ENCODE measurements at places on chromosomes 5 and 9.
A peak's percentile ranks its signal among the peaks of the same experiment; 100 is the strongest.

DNA sequence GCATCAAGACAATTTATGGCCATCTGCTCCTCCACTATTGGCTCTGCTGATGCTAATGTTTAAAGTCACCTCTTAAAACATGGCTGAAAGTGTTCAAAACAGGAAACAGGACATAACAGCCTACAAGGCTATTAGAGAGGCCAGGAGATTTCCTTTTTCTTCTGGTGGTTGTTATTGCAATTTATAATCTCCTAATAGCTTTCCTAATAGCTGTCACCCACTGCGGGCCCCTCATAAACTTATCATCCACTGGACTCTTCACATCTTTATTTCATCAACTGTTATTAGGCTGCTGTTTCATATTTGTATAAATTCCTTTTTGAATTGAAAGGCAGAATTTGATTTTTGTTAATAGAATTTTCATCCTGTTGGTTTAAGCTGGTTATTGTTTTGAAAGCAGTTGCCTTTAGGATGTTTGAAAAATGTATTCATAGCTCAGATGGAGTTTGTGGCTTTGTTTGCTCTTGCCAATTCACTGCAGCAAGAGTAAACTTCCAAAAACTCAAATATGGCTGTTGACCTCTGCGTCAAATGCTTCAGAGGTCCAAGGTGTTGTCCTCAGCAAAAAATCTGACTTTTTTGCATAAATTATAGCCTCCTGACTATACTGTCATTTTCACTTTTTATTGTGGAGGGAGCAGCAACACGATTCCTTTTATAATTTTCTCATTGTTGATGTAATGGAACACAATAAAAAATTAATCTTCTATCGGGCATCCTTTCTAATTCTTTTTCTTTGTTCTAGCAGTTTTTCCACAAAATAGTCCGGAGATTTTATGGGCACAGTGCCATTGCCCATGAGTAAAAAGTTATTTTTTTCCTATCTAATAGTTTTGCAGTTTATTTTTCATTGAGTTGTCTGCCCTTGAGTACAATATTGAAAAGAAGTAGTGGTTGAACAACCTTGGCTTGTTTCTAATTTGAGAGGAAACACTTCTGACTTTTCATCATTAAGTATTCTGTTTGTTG lies 69.3 kb downstream of the MAT2B start:
- no peak for DNase-seq

- DNase-seq, result no peak
These were observed 68.9 kb upstream of the EQTN start for GRCh38 chr9:27365707-27366376.

DNA sequence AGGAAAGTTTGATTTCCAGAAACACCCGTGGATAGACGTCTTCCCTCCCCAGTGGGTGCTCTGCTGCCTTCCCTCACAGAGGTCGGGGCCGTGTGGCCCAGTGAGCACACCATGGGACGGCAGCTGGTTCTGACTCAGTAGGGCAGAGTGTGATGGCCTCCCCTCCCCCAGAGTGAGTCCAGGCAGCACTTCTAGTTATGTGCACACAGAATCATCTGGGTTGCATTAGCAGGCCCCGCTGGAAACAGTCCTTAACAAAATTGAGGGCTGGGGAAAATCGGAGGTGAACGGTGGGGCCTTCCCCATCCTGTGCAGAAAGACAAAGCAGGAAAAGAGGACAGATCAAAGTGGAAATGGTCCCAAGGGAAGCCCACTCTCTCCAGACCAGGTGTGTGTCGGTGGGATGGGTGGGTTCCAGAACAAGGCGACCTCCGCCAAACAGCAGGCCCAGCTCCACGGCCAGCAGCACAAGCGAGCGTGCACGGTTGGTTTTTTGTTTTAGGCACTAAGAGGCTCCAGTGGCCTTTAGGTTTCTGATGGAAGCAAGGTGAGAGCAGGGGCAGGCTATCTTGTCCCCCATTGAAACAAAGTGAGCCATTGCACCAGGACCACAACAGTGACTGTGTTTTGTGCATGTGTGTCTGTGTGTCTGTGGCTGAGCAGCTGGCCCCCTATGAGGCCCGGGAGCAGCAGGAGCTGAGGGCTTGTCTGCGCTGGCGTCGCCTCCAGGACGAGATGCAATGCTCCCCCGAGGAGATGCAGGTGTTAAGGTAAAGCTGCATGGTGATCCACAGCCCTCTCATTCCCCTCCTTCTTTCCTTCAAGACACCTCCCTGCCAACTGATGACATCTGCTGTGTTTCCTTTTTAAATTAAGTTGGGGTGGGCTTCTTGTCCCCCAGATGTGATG lies 201.5 kb downstream of the AOPEP start:
- no peak for DNase-seq

GRCh38 chr9:20289423-20290010 lies 332.8 kb downstream of the MLLT3 start:
- DNase-seq, result no peak

DNA sequence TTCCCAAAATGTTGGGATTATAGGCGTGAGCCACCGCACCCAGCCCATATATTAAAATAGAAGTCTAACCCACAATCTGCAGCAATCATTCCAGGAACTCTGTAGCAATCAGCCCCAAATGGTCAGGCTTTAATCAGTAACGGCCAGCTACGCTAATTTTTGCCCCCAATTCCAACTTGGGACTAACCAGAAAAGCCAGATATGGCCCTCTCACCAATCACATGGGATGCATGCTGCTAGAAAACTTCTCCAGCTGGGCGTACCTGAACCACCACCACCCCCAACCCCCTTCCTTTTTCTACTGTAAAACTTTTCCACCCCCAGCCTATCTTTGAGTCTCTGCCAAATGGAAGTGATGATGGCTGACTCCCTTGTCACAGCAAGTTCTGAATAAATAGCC lies 4.1 kb downstream of the SUSD1 start:
- no peak for DNase-seq

GRCh38 chr5:151947931-151948608 lies 23.4 kb upstream of the GLRA1 start:
- DNase-seq, result no peak

GRCh38 chr9:38422555-38423260 lies 1.5 kb downstream of the IGFBPL1 start:
- DNase-seq, result no peak

- DNase-seq, result no peak
These were observed 4.1 kb downstream of the GLRX start for GRCh38 chr5:95818181-95819147.

DNA sequence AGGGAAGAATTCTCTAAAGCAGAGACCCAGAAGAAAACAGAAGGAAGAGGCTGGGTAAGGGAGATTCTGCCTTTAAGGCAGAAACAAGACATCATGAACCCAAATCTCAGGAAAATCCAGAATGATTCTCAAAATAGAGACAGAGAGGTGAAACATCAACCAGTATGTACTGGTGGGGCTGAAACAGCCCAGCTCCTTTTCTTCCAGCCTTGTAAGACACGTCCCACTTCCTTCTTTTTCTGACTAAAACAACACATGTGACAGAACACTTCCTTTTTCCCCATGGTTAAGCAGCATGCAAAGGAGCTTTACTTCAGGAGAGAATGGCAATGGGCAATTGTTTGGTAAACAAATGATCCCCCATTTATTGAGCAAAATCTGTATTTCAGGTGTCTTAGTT lies 230.8 kb upstream of the NR4A3 start:
- no peak for DNase-seq

- DNase-seq, result no peak
These were observed 523.0 kb downstream of the MTRR start for GRCh38 chr5:8391911-8392310.

- no peak for DNase-seq
These were observed 284.7 kb downstream of the GABRB2 start for GRCh38 chr5:161261668-161262323.

GRCh38 chr5:173293817-173294672 lies 34.2 kb downstream of the STC2 start:
- DNase-seq, result peak; percentile 52

DNA sequence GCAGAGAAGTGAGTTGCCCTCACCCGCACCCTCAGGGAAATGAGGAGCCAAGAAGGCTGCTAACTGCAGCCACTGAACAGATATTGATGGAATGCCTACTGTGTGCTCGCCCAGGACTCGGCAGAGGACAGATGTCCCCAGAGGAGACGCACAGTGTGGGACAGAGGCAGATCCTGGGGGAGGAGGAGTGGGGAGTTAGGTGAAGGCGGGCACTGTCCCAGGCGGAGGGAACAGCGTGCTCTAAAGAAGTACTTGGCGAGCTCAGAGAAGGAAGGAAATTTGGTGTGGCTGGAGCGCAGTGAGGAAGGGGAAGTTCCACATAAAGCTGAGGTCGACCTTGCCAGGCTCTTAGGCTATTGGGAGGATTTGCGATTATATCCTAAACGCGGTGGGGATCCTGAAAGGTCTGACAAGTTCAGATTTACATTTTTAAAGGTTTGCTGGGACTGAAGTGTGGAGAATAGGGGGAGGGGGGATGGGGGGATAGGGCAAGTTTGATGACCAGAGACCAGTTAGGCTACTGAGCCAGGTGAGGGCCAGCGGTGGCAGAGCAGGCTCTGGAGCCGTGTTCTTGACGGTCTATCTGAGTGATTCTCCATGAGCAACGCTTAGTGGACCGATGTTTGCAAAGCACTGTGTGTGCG lies 23.6 kb upstream of the CERCAM start:
- DNase-seq, result no peak

- DNase-seq, result no peak
These were observed 103.5 kb upstream of the SIMC1 start for GRCh38 chr5:176134529-176135223.

- DNase-seq, result no peak
These were observed 61.6 kb upstream of the C9orf72 start for GRCh38 chr9:27634879-27635278.

GRCh38 chr5:41337724-41338123 lies 124.4 kb upstream of the C6 start:
- DNase-seq, result no peak

GRCh38 chr5:4674166-4674565 lies 466.0 kb upstream of the ADAMTS16 start:
- DNase-seq, result no peak

DNA sequence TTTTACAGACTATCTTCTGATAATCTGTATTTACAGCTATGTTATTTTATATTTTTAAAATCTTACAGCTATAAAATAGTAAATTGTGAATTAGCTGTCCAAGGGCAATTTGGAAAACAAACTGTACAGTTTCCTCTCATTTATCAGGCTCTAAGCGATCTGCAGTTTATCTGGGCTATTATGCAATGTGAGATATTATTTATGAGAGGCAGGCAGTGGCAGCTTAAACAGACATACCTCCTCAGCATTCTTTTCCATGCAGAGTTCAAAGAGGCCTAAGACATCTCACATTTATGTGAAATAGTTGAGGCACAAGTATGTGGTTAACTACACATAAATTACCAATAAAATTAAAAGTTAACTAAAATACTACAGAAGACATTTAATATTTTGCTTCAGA lies 10.2 kb downstream of the NIPSNAP3B start:
- no peak for DNase-seq

GRCh38 chr5:154287136-154287535 lies 96.6 kb downstream of the GALNT10 start:
- no peak for DNase-seq

DNA sequence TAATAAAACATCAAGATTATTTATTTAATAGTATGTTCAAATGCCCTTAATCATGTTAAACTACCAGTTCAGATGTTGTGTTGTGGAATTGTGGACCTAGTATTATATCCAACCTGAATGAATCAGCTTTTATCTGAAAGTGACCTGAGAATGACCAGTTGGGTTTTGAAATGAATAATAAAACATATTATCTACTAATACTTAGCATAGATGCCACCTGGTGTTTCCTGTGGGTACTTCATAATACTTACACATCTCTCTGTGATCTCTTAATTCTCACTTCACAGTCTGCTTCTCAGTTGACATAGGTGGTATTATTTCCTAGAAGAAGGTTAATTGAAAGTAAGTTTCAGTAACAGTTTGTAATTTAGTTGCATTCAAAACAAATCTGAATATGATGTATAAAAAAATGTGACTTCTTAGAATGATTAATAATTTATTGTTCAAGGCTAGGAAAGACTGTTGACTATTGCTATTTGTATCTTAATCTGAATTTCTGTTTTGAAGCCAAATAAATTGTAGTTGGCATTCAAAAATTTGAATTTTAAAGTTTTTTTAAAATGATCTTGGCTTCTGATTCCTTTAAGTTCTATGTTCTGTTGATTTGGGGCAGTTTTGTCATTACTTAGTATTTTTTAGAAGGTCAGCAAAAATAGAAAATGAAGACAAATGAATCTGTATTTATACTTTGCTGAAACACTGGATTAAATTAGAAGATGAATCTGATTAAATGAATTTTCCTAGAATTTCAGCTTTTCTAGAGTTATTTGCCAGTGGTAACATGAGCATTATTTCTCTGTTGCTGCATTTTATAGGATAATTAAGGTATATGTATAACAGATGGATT lies 48.2 kb downstream of the KIF2A start:
- no peak for DNase-seq

GRCh38 chr5:129125819-129126218 lies 31.3 kb downstream of the ISOC1 start:
- no peak for DNase-seq

DNA sequence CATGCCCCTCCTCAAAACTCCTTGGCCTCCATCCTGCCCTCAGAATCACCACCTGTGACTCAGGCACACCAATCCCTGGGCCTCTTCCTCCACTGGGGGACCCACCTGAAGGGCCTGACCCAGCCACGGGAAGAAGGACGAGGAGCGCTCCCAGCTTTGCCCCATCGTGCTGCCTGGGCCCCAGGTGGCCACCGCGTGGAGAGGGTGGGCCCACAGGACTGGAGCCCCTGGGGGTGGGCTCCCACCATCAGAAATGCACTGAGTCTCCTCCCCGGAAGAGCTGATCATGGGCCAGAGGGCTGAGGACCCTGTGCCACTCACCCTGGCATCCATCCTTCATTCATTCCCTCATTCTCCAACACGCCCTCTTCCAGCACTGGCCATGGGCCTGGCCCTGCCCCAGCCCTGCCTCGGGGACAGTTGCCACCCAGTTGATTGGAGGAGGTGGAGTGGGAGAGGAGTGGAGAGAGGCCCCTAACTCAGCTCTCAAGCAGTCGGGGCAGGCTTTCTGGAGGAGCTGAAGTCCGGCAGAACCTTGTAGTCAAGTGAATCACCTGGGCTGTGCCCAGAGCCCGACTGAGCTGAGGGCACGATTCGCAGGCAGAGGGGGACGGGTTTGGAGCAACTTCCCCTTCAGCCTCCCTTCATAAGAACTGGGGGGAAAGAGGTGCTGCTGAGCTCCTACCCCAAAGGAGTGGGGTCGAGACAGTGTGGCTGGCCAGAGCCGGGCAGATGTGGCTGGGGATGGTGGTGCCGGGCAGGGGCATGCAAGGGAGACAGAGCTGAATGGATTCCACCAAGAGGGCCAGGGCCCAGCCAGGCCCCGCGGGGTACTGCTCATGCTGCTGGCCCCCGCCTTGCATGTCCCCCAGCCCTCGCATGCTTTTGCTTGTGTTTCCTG lies 29.6 kb downstream of the DNM1 start:
- no peak for DNase-seq

All from GM12892 (cell line).